Adrenal gland (tissue), 19 donors: ENCODE measurements at places on chromosomes 13 and 19. TPM values are rescaled to one million over a fixed set of nuclear protein-coding genes. Genes with fewer than 3 reads are reported as not detected.

The MBD3L2 gene
- not detected for total RNA-seq

DNA sequence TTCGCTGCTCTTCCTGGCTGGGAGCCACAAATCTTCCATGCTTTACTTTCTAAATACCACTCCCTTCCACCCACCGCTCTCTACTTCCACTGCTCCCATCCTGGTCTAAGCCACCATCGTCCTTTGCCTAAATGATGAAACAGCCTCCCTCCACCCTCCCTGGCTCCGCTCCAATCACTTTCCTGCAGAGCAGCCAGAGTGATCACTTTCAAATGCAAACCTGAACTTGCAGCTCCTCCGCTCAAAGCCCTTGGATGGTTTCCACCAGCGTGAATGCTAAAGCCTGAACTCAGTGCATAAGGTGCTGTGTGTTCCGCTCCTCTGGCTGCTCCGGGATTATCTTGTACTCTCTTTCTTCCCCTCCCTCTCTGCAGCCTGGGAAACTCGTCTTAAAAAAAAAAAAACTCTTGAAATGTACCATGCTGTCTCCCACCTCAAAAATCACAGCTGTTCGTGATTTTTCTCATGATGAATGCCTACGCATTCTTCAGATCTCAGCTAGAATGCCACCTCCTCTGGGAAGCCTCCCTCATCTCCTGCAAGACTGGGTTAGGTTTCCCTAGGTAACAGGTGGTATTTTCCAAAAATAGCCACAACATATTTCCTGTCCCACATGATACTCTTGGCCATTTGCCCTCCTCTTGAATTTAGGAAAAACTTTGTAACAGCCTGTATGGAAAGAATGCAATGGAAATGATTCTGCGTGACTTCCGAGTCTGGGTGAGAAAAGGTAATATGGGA lies 3.7 kb upstream of the SIN3B start:
- peak; percentile 76 for DNase-seq

DNA sequence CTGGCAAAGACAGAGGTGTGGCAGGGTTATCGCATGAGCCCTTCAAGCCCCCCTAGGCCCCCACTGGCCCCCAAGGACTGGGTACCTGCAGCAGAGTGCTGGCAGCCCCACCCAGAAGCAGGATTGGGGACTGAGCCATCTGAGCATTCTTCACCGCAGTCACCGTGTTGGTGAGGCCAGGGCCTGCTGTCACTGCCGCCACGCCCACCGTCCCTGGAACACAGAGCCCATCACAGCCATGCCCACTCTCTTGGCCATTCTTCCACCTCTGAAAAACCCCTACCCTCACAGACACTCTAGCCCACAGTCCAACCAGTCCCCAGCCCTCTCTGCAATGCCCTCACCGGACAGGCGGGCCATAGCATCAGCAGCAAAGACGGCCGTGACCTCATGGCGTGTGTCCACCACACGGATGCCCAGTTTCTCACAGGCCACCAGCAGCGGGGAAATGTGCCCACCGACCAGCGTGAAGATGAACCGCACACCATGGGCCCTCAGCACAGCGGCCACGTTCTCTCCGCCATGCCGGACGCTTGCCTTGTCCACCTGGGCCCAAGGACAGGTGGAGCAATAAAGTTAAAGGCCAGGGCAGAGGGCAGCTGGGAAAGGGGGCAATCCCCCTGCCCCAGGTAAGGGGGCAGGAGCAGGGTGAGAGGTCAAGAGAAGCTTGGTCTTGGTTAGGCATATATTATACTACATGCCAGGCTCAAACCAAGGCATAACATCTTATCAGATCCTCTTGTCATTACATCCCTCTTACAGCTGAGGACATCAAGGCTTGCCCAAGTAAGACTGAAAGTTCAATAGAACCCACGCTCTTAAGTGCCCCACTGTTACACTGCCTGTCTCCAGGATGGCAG lies 16.1 kb downstream of the SYDE1 start:
- no peak for DNase-seq

The HIPK4 gene
- 0.28 TPM for total RNA-seq

GRCh38 chr13:111048387-111048786 lies 66.7 kb upstream of the ARHGEF7 start:
- DNase-seq: no peak

- no peak for DNase-seq
Measured at GRCh38 chr19:54421521-54421920, 6.3 kb downstream of the TTYH1 start.

GRCh38 chr19:10580979-10581631 lies 6.0 kb downstream of the AP1M2 start:
- peak; percentile 95 for DNase-seq

DNA sequence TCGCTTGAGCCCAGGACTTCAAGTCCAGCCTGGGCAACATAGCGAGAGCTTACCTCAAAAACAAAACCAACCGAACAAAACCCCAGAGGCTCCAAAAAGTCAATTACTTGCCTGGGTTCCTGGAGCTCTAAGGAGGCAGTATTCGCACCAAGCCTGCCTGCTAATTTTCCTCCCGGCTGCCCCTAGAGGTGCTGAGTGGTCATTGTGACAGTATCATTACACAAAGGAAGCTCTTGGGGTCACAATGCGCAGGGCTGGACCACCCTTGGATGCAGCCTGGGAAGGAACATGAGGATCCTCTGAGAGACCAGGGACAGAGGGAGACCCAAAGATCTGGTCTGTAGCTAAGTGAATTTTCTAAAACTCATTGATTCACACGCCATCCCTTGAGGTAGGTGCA lies 8.5 kb upstream of the PEX11G start:
- no peak for DNase-seq

- no peak for DNase-seq
Measured at GRCh38 chr19:3413796-3414327, 47.5 kb downstream of the NFIC start.
